ENCODE measurements at places on chromosomes 5 and 9. TPM values are rescaled to one million over a fixed set of nuclear protein-coding genes. Genes with fewer than 3 reads are reported as not detected.

SLC34A3 gene
- total RNA-seq = not detected

GRM6 gene
- total RNA-seq = not detected

FOXB2 gene
- total RNA-seq = not detected

CYFIP2 gene
- total RNA-seq = 15.5 TPM

QSOX2 gene
- total RNA-seq = 8.8 TPM

PFN3 gene
- total RNA-seq = not detected
